ENCODE measurements at places on chromosomes 2 and 18.

DNA sequence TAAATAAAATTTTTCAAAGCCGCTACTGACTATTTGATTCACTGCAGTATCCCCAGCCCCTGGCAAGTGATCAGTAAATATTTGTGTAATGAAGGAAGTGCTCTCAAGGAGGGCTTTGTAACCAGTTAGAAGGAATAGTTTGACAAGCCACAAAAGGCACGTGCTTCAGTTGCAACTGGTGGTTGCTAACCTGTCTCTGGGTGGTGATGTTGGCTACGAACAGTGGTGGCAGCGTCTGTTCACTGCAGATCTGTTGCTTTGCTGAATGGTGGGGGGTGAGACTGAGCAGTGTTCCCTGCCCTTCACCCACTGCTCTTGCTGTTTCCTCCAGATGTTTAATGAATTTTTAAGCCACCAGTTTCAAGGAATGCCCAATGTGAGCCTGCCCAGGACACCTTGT lies 73.9 kb upstream of the SIX2 start:
- no peak for DNase-seq

GRCh38 chr2:215431290-215431689 lies 4.6 kb downstream of the FN1 start:
- DNase-seq = no peak

- no peak for DNase-seq
Measured at GRCh38 chr2:158743466-158743865, 51.7 kb upstream of the DAPL1 start.

DNA sequence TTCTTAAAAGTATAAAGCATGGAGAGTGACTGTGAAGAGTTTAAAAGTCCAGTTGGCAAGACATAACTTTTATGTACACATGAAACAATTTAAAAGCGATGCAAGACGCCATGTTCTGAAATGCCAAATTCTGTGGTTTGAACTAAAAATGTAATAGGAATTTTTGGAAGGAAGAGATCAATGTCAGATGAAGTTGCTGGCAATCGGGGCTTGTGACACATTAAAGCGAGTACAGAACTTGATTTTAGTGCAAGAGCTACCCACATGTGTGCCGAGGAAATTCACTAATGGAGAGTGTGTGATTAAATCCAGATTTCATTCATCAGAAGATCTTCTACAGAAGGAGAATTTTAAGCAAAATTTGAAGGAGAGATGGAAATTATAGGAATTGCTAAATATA lies 220.2 kb upstream of the CCDC68 start:
- DNase-seq = no peak

GRCh38 chr2:74201596-74201995 lies 3.2 kb downstream of the MTHFD2 start:
- no peak for DNase-seq

- DNase-seq = no peak
Measured at GRCh38 chr2:60739156-60739555, 16.9 kb upstream of the PAPOLG start.

DNA sequence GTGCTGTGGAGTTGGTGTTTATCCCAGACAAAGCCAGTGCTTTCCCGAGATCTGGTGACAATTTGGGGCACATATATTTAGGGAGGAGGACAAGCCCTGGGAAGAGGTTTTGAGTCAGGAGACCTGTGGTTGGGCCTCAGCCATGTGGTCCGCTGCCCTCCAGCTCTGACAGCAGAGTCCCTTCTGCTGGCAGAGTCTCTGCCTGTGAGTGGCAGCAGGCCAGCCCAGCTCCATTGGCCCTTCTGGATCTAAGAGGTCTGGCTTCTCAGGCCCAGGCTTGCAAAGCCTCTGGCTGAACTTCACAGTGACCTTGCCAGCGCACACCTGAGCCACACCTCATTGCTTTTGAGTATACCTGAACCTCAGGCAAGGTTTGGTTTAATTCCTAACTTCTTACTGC lies 115.3 kb downstream of the BCL2L11 start:
- no peak for DNase-seq

- no peak for DNase-seq
Measured at GRCh38 chr2:226607379-226607778, 192.2 kb downstream of the IRS1 start.

- no peak for DNase-seq
Measured at GRCh38 chr2:129302106-129302505, 677.4 kb upstream of the RAB6C start.

DNA sequence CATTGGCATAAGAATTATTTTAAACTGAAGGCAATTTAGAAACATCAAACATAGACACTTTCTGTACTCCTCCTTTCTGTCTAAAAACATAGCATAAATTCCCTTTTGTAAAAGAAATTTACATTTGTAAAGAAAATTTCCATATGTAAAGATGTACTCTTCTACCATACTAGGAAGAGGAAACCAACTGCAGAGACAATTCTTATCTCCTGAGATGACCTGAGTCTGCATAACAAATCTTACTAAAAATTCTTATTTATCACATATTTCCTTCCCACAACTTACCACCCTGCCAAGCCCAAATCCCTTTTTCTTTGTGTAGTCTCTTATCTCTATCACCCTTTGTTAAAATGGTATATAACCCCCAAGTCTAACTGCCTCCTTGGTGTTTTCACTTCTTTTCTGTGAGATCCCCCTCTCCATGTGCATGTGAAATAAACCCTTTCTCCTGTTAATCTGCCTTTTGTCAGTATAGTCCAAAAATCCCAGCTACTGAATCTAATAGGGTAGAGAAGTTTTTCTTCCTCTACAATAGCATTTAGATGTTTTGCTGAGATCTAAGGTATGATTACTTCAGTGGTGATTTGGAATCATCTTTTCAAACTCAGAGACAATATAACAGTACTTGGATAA lies 81.0 kb downstream of the CHN1 start:
- DNase-seq = no peak

- no peak for DNase-seq
Measured at GRCh38 chr2:128630974-128631697, 312.5 kb upstream of the HS6ST1 start.

- DNase-seq = no peak
Measured at GRCh38 chr18:64253222-64253621, 104.3 kb upstream of the LINC00305 start.
